Stimulated activated CD4-positive, alpha-beta T cell treated with anti-CD3 and anti-CD28 coated beads, Interleukin-1b, Interleukin-23, amount 100 ng/mL, for 1 hour (primary cell): ENCODE measurements at places on chromosomes 16 and 17.

GRCh38 chr17:72560303-72561247, 439.8 kb downstream of the SOX9 start:
- peak; percentile 13 for DNase-seq

DNA sequence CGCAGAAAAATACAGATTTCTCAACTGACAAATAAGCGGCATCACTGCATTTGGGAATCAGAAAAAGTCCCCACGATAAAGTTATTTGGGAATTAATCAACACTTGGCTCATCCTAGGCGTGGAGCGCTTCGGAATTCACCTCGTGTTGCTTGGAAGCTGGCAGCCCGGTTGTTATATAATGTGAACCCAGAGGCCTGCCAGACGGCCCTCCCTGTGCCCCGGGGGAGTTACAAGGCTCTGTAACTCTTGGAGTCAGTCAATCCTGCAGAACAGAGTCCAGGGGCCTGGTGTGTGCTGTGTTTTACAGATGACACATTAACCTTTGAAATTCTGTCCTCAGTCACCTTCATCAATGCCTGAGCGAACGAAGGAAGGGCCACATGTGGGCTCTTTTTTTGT, 111.1 kb downstream of the PITPNC1 start:
- no peak for DNase-seq

DNA sequence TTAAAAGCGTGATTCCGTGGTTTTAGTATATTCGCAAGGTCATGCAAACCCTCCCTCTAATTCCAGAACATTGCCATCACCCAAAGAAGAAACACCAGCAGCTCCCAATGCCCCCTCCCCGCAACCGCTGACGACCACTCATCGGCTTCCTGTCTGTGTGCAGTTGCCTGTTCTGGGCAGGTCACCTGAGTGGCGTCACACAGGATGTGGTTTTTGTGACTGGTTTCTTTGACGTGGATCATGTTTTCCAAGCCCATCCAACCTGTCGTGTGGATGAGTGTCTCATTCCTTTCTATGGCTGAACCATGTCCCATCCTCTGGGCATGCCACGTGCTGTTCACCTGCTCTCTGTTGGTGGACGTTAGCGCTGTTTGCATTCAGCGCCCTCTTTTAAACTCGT, 8.2 kb upstream of the ATP2C2 start:
- no peak for DNase-seq

DNA sequence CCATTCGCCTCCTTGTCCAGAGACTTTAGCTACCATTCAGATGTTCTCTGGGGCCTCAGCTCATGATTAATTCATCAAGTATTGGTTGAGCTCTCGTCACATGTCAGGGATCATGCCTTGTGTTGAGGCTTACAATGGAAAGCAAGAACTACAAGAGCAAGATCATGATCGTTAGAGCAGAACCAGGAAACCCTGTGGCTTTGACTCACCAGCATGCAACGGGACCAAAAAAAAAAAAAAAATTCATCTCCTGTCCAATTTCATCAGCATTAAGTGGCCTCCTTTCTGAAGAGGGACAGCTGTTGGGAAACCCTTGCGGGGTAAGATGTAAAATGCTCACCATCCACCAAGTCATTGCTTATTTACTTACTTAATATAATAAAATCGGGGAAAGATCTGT, 12.1 kb upstream of the USP10 start:
- DNase-seq, result no peak

DNA sequence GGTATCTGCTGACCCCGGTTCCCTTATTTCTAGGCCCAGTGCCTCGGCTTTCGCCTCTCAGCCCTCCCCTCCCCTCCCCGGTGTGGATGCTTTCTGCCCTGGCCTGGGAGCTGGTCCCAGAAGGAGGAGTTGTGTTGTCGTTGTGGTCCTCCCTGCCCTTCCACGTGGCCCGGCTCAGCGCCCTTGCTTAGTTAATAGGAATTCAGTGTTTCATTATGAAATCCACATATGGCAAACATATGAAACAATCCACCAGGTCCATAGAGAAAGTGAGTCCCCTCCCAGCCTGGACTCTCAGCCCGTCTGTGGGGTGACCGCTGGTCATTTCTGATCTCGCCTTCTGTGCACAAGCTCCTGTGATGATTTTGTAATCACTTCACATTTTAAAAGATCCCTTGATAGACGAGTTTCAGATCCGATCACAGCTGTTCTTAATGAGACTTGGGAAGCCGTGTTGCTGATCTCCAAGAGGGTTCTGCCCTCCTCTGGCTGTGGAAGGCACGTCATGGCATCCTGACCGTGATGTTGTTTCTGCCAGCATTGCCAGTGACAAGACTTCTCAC, 112.1 kb downstream of the BANP start:
- DNase-seq, result no peak
